ENCODE measurements at places on chromosomes 5 and 9.
A peak's percentile ranks its signal among the peaks of the same experiment; 100 is the strongest.

DNA sequence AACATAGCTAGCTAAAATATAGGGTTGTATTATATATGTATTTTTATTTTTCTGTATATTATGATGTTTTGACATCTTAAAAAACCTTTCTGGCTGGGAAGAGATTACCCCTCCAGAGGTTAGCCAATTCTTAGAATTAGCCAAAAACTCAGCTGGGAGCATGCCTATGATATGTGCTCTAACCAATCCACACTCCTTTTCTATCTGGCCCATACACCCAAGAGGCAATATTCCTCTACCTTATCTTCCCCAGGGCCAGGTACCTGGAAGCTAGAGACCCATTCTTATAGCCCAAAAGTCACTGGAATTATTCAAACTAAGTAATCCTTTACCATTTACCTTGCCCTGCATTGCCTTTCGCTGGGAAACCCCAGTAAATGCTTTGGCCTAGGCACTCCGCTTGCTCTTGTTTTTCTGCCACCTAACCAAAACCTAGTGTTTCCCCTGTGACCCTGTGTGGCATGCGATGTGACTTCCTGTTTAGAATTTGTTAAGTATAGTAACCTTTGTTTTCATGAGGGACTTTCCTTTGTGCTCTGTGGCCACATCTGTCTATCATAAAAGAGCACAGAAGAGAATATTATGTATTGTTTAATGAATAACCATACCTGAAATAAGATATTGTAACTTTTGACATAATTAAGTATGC is 37.4 kb downstream of the CSNK1G3 start:
- DNase-seq: peak; percentile 67

GRCh38 chr9:95756101-95756500 is 119.4 kb upstream of the ERCC6L2 start:
- DNase-seq: no peak

GRCh38 chr5:170493028-170493820 is 10.6 kb upstream of the KCNIP1 start:
- no peak for DNase-seq

GRCh38 chr9:118170032-118170955 is 466.1 kb downstream of the TLR4 start:
- DNase-seq: no peak

GRCh38 chr9:131717719-131718460 is 22.0 kb downstream of the RAPGEF1 start:
- DNase-seq: no peak

DNA sequence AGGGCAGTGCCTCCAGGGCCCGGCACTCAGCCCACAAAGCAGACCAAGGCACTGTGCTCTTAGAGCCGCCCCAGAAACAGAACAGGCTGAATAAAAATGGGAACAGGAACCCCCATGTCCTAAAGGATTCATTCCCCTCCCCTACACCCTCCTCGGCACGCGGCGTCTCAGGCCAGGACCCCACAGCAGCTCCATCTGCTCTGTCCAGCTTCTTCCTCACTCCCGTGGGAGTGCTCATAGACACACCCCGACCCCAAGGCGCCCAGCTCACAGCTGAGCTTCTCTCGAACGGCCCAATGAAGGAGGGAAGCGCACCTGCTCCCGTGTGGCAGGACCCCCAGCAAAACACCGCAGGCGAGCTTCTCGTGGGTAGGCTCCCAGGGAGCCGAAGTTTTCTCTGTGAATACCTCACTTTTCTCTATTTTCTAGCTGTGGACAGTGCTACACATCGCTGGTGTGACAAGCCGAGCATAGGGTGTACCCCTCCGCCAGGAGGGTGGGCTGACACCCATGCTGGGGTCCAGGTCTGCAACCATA is 15.4 kb upstream of the QSOX2 start:
- no peak for DNase-seq

DNA sequence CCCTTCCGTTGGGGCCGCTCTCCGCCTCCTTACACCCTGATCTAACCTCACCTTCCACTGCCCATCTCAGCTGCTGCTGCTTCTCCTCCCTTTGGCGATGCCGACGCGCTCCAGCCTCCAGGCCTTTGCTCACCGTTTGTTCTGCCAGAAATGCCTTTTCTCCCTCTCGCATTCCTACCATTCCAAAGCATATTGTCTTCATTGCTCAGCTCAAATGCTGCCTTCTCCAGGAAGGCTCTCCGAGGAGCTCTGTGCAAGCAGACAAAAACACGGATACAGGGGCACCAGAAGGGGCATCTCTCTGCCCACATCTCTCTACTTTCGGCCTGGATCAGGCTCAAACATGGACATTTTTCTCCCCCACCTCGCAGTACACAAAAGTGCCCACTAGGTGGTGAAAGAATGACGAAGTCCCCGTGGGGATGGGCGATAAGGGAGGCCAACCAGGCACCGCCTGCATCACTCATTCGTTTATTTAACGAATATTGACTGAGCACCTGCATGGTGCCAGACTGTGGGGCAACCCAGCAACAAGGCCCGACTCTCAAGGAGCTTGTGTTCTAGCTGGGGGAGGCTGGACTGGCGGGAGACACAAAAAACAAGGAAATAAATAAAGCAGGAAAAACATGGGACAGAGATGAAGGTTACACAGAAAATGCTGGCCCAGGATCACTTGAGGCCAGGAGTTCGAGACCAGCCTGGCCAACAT is 7.3 kb upstream of the GRHPR start:
- DNase-seq: peak; percentile 76

- no peak for DNase-seq
These were observed 428.2 kb downstream of the ENC1 start for GRCh38 chr5:74212336-74212735.

GRCh38 chr9:136570916-136571315 is 25.1 kb upstream of the NOTCH1 start:
- DNase-seq: no peak

DNA sequence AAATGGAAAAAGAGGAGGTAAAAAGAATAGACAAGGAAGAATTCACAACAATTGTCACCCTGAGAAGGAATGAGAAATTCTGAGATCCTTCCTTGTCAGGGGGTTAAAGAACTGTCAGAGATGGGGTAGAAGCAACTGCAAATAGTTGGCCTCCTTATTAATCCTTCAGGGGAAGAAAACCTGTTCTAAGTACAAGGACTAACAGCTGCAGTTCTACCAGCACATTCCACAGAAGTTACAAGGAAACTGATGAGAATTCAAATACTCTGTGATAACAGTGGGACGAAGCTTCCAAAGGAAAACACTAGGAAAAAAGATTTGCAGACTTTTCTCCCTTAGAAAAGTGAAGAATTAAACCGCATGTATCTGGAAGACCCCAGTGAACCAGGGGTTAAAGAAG is 93.7 kb downstream of the OR2K2 start:
- no peak for DNase-seq

DNA sequence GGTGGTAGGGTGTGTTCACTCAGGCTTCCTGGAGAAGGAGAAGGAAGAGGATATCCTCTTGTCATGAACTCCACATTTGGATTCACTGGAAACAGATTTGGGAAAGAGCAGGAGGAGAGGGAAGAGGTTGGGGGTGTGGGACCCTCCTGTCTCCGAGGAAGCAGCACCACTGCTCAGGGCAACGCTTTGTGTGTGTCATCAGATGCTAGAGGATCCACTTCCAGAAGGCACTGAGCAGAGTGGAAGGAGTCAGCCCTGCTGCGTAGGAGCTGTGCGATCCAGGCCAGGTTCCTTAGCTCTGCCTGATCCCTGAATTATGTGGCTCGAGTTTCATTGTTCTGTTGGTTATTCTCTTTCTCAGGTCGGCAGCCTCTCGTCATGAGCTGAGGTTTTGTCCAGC is 37.3 kb upstream of the TJP2 start:
- no peak for DNase-seq

GRCh38 chr5:66989286-66989685 is 207.3 kb downstream of the CD180 start:
- DNase-seq: no peak

GRCh38 chr9:118482306-118482705 is 778.1 kb downstream of the TLR4 start:
- no peak for DNase-seq

GRCh38 chr9:137396227-137396626 is 26.7 kb downstream of the EXD3 start:
- no peak for DNase-seq

- DNase-seq: no peak
These were observed 100.4 kb upstream of the TLE1 start for GRCh38 chr9:81789721-81790120.

DNA sequence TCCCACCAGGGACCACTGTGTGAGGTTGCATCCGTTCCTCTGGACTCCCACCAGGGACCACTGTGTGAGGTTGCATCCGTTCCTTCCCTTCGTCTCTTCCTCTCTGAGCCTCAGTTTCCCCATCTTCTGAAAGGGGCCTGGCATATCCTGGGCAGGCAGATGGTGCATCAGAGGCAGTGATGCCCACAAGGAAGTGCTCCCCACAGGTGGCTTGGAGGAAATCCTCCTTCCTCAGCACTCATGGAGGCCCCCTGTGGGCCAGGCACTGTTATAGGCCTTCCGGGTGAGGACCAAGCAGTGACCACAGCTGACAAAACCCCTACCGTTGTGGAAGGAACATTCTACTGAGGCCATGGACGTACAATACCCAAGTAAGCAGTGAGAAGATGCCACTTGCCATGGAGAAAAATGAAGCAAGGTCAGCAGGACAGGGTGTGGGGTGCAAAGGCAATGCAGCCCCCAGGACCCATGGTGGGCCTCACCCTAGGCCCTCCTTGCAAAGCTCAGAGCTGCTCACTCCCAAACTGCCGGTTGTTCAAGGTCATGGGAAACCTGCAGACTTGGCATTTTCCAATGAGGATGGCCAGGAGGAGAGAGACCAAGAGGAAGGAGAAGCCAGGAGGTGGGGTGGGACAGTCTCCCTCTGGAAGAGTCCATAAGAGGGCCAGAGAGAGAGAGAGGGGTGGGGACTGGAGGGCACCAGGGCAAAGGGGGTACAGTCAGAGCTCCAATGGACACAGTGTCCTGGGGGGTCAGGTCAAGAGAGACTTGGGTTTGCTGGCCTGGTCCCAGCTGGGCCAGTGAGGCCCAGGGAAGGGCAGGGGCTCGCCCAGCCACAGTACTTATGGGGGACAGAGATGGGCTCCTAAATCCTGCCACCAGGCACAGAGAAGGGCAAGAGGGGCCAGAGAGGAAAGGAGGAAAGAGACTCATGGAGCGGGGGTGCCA is 51.1 kb downstream of the C9orf50 start:
- DNase-seq: no peak

DNA sequence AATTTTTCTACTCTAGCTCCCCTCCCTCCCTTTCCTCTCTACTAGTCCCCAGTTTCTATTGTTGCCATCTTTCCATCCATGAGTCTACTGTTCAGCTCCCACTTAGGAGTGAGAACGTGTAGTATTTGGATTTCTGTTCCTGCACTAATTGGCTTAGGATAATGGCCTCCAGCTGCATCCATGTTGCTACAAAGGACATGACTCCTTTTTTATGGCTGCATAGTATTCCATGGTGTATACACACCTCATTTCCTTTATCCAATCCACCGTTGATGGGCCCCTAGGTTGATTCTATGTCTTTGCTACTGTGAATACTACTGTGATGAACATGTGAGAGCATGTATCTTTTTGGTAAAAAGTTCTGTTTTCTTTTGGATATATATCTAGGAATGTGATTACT is 138.9 kb upstream of the MSX2 start:
- DNase-seq: no peak

DNA sequence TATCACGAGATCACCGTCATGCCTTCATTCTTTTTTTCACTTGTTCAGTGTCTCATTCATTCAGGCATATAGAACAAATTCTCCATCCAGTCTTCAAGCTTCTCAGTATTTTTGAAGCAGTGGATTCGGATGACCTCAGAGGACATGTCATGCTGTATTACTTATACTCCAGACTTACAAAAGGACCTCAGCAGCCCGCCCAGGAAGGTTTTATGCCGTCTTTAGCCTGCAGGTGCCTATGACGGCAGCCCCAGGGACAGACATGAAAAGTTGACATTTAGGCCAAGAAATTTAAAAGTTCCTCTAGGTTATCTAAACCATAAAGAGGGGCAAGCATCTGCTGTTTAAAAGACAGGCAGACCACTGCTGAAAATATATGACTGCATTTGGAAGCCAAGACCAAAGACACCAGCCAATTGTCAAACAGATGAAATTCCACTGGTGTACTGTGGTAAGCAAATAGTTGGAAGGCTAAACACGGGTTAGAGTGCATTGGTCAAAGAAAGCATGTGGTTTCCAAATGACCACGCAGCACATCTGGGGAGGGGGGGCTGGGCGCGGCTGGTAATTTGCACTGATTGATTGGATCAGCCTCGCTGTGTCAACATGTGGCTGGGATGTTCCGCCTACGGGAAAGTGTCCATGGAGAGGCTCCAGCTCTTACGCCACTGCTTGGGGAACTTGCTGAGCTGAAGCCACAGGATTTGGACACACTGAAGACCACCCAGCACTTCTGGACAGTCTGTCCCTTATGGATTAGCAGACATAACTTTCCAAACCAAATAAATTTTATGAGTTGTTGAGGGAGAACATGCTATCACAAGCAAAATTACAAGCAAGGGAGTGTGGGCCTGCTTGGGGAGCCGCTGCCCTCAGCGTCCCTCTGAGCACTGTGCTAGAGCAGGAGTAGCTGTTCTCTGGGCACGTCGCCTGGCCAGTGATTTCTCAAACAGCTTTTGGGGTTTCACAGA is 173.6 kb downstream of the FANCC start:
- no peak for DNase-seq

- no peak for DNase-seq
These were observed 110.5 kb downstream of the RASGRF2 start for GRCh38 chr5:81070571-81071255.

GRCh38 chr5:32232441-32233219 is 58.5 kb upstream of the GOLPH3 start:
- peak; percentile 77 for DNase-seq

GRCh38 chr5:136080483-136081216 is 51.9 kb downstream of the TGFBI start:
- peak; percentile 49 for DNase-seq

GRCh38 chr5:133398646-133399101 is 213.7 kb downstream of the FSTL4 start:
- no peak for DNase-seq

- DNase-seq: no peak
These were observed 56.7 kb upstream of the FOXB2 start for GRCh38 chr9:76962732-76963131.

DNA sequence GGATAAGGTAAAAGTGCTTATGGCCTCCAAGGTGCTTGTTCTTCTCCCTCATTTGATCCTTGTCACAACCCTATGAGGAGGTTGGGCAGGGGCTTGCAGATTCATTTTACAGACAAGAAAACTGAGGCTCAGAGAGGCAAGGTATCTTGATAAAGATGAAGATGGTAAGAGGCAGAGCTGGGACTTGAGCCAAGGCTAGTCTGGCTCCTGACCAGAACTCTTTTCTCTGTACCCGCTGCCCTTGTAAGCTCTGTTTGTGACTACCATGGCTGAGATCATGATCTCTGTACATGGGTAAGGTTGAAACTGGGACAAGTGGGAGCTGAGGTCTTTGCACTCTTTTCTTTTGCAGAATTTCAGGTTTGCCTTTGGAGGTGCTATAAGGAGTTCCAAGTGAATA is 33.6 kb downstream of the SEC61B start:
- DNase-seq: no peak
